ENCODE measurements at places on chromosomes 1 and 21.

- no peak for DNase-seq
Observed at GRCh38 chr1:113576271-113576670, 183.0 kb downstream of the PHTF1 start.

DNA sequence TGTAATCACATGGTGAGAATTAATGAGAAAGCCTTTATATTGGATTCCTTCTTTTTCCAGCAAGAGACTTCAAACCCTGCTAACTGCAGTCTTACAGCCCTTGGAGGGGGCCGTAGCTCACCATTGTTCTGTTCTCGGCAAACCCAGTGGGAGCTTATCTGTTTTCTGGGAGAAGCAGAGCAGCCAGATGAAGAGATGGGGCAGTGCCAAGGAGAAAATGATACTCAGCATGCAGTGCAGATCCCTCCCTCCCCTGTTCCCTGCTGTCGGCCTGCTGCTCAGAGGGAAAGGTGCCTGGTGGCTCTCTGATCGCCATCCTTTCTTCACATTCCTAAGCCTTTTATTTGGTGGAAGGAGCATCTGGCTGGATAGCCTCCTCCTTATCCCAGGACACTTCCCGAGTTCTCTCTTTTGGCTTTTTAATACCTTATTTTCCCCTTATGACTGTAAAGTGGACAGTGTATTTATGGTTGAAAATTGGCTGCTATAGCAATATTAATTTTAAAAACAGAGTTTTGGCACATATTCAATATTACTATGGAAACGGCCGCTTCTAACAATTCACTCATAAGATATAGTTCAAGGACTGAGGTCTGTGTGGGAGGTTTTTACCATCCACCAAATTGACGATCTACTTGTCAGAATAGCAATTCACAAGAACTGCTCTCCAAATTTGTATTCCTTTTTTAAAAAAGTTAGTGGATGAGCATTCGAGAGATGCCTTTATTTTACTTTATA lies 203.4 kb downstream of the CRB1 start:
- DNase-seq, result no peak

- DNase-seq, result no peak
Observed at GRCh38 chr1:7366955-7367665, 404.0 kb upstream of the VAMP3 start.

DNA sequence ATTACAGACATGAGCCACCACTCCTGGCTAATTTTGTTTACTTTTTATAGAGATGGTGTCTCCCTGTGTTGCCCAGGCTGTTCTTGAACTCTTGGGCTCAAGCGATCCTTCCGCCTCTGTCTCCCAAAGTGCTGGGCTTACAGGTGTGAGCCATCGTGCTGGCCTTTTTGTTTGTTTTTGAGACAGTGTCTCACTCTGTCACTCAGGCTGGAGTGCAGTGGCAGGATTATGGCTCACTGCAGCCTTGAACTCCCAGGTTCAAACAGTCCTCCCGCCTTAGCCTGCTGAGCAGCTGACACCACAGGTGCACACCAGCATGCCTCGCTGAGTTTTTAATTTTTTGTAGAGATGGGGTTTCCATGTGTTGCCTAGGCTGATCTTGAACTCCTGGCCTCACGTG lies 49.1 kb downstream of the ADARB1 start:
- no peak for DNase-seq

DNA sequence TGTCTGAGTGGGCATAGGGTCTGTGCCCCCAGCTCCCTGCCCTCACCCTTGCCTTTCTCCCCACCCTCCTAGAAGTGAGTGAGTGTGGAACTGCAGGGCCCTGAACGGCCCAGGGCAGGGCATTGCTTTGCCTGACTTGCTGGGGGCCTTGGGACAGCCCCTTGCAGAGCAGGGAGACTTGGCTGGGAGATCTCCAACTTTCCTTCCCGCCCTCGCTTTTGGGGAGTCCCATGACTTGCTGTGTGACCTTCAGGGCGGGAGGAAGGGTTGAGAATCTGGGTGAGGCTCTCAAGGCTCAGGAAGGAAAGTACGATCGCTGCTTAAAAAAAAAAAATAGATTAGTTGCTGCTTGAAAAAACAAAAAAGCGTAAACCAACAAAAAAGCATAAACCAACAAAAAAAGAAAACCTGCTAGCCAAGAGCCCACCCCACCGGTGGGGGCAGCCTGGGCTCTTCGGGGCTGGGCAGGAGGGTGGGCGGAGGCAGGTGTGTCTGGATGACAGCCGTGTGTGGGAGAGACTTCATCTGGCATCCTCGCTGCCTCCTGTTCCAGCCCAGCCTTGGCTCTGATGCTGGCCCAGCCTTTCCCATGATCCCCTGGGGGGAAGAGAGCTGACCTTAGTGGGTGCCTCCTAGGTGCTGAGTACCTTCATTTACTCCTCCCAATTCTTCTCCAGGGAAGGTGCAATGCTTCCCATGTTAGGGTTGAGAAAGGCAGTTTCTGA lies 6.5 kb downstream of the NBL1 start:
- DNase-seq, result no peak

DNA sequence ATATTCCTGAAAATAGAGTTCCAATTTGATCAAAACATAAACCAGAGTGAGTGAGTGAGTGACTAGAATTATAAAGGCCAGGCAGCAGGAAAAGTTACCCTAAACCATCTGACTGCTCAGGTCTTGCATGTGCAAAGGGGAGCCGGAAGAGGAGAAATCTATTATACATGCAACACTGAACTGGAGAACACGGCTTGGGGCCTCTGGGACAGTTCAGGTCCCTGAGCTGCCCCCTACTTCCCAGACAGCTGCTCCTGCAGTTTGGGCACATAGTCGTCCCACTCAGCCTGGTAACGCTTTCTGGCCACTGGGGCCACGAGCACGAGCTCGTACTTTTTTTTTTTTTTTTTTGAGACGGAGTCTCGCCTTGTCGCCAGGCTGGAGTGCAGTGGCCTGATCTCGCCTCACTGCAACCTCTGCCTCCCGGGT lies 40.1 kb downstream of the PTPRC start:
- peak; percentile 64 for DNase-seq

- DNase-seq, result no peak
Observed at GRCh38 chr1:26771643-26772321, 16.0 kb upstream of the PIGV start.

- DNase-seq, result no peak
Observed at GRCh38 chr1:163583661-163584181, 262.0 kb downstream of the NUF2 start.

Data from stimulated activated naive CD4-positive, alpha-beta T cell (primary cell).